B cell (primary cell): ENCODE measurements at places on chromosomes 13 and 19. TPM values are rescaled to one million over a fixed set of nuclear protein-coding genes. Genes with fewer than 3 reads are reported as not detected.

- peaks cover 34% of the 10 kb centered on the region for H3K4me1 ChIP-seq
- DNase-seq = no peak
- peaks cover 48% of the 10 kb centered on the region for H3K27me3 ChIP-seq
- no peak overlapping the region for H3K27ac ChIP-seq
- H3K36me3 ChIP-seq = no peaks in the 10 kb centered on the region
- peak overlapping the region; percentile 71 for H3K4me3 ChIP-seq
Observed at GRCh38 chr13:41457589-41458186, 338 bp downstream of the RGCC start.

- H3K27ac ChIP-seq = no peak overlapping the region
- DNase-seq = no peak
- no peaks in the 10 kb centered on the region for H3K4me1 ChIP-seq
- H3K36me3 ChIP-seq = no peaks in the 10 kb centered on the region
- no peak overlapping the region for H3K4me3 ChIP-seq
Observed at GRCh38 chr13:44317752-44318151, 55.9 kb upstream of the SERP2 start.

KDM4B gene
- 61.7 and 75.5 TPM in 2 replicates for polyA plus RNA-seq

GRCh38 chr19:38690146-38690545, 42.7 kb downstream of the ACTN4 start:
- no peaks in the 10 kb centered on the region for H3K27me3 ChIP-seq
- no peak overlapping the region for H3K4me3 ChIP-seq
- DNase-seq = no peak
- peaks cover 2% of the 10 kb centered on the region for H3K36me3 ChIP-seq
- no peak overlapping the region for H3K27ac ChIP-seq

GRCh38 chr13:21938168-21938567, 267.3 kb downstream of the FGF9 start:
- H3K4me3 ChIP-seq = no peak overlapping the region
- no peaks in the 10 kb centered on the region for H3K27me3 ChIP-seq
- DNase-seq = no peak
- no peaks in the 10 kb centered on the region for H3K4me1 ChIP-seq
- no peaks in the 10 kb centered on the region for H3K36me3 ChIP-seq
